Skin of body (tissue), 3 donors: ENCODE measurements at places on chromosomes 11 and 22. TPM values are rescaled to one million over a fixed set of nuclear protein-coding genes. Genes with fewer than 3 reads are reported as not detected.

DNA sequence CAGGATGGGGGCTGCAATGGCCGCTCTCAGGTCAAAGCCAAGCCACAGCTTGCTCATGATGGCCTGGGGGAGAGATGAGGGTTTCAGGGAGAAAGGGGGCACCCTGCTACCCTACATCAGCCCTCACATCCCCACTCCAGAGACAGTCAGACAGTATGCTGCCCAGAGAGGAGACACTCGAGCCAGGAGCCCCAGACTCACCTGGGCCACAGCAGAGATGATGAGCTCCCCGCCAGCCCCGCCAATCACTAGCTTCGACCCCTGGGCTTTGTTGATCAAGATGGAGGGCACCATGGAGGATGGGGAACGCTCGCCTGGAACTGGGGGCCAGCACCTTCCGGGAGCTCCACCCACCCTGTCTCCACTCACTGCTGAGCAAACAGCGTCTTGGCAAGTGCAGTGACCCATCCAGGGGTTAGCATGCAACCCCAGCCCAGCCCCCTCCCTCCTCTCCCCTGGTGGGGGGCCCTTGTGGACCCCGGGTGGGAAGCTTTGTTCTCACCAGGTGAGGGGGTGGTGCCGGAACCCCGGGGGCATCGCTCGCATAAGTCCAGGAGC lies 19.8 kb downstream of the GGT5 start:
- DNase-seq: no peak

- no peak for DNase-seq
Measured at GRCh38 chr11:102614485-102614884, 10.6 kb downstream of the MMP20 start.

GRCh38 chr11:119195680-119196079 lies 10.4 kb downstream of the NHERF4 start:
- no peak for DNase-seq

Gene KRTAP5-7
- total RNA-seq: 0.89 TPM

- no peak for DNase-seq
Measured at GRCh38 chr22:42661985-42662831, 13.0 kb upstream of the CYB5R3 start.

Gene CDC42BPG
- total RNA-seq: 9.7 TPM

Gene C11orf87
- total RNA-seq: 0.69 TPM

- DNase-seq: no peak
Measured at GRCh38 chr11:12865863-12866595, 143.1 kb upstream of the RASSF10 start.

- DNase-seq: no peak
Measured at GRCh38 chr11:110522471-110522870, 92.7 kb downstream of the FDX1 start.

DNA sequence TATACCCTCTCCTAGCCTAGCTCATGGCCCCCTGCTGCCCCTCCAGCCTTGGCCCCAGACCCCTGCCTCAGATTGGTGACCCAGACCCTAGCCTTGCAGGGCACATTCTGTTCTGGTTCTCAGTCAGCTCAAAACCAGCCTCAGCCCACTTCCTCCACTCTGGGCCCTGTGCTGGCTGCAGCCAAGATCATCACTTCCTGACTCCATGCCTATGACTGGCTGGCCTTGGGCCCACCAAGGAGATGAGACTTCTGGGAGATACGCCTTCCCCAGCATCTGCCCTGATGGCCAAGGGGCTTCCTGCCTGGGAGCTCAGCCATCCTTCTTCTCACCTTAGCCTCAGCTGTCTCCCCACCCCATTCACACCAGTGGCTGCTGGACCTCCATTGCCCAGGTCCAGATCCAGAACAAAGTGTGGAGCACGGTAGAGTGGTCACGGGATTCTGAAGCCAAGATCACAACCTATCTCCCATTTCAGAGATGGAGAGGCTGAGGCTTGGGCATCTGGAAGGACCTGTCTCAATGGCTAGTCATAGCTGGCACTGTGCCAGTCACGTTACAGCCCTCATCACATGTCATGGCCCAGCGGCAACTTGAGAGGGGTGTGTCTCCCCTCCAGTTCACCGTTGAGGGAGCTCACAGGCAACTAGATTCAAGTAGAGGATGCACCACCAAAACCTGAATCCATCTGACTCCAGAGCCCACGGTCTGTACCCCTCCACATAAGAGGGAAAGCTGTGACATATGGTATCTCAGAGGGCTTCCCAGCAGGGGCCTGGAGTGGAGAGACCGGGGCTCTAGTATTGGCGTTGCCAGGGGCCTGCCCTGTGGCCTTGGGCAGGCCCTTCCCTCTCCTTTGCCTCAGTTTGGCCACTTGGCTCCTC lies 43.0 kb upstream of the KLHL35 start:
- DNase-seq: no peak

Gene KCNJ1
- total RNA-seq: 0.10 TPM

DNA sequence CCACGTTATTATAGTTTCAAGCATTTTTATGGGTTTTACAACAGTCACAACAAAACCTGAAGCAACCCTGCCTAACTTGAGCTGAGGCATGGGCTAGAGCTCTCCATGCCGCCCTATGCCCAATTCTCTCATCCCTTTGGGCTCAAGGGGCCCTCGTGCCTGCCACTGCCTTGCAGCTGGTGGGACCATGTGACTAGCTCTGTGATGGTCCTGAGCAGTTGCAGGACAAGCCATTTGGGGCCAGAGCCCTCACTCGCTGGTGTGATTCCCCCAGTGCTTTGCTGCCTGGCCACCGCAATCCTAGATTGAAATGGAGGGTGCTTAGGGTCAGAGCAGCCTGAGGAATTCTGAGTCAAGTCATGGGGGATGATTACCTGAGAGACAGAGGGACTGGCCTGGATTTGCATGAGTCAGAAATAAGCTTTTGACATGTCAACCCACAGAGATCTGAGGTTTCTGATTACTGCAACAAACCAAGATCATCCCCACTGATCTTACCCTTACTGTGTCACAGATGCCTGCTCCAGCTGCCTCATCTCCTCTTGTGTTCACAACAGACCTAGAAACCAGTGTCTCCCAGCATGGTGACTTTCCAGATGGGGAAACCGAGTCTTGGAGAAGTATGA lies 323.7 kb downstream of the BRD1 start:
- no peak for DNase-seq

Gene EFCAB6
- 2.1 TPM for total RNA-seq

Gene ELMOD1
- total RNA-seq: 3.9 TPM

DNA sequence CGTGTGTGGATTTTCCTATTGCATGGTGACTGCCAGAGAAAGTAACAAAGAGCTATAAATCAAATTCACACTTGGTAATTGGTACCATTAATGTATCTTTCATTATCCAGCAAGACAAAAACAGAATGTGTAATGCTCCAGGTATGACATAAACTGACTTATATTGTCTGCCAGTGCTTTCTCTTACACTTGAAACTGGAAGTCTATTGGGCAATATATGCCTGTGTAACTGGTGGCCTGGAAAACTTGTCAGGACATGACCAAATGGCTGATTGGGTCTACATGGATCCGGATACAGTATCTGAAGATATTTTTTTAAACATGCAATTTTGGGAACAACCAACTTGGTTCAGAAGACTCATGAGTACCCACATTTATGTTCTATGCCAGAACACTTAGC lies 174.6 kb upstream of the ARHGAP42 start:
- DNase-seq: no peak

Gene ISX
- total RNA-seq: not detected

- no peak for DNase-seq
Measured at GRCh38 chr22:17334059-17334458, 35.2 kb upstream of the CECR2 start.

Gene CHRDL2
- total RNA-seq: 0.30 TPM

Gene ACTN3
- 13.5 TPM for total RNA-seq

GRCh38 chr11:77677138-77677537 lies 39.5 kb upstream of the CLNS1A start:
- DNase-seq: no peak

Gene MMP13
- not detected for total RNA-seq

Gene RRAS2
- total RNA-seq: 29.3 TPM

- DNase-seq: no peak
Measured at GRCh38 chr11:26473216-26474194, 98.6 kb downstream of the MUC15 start.

- no peak for DNase-seq
Measured at GRCh38 chr11:95792200-95792599, 1.9 kb downstream of the CEP57 start.

DNA sequence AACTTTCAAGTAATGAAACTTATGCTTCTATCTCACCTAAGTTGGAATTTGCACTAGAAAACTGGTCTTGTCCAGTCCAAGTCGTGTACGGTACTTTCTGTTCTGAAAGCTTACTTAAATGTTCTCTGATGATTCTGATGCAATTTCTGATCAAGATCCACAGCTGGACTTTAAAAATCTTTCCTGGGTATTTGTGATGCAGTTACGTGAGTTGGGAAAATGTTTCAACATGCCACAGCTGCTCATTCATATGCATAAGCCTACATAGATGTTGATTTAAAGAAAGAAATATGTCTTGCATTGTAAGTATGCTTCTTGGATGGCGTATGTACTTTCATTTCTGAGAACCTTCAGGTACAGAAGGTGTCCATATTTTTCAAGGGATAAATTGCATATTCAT lies 493.7 kb upstream of the CCDC90B start:
- no peak for DNase-seq

DNA sequence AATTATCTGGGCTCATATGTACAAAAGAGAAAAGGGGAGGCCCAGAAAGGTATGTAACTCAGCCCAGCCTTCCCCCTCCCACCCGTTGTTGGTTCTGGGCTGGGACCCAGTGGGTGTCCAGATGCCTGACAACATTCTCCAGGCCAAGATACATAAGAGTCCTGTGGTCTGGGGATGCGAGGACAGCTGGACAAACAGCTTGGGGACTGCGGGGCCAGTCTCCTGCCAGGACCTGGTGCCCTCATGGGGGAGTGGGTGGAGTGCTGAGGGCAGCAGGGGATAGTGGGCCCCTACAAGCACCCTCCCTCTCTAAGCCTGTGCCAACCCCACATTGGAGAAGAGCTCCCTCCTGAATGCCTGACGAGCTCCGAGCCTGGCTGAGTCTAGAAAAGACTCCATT lies 3.5 kb upstream of the SLC22A6 start:
- no peak for DNase-seq

DNA sequence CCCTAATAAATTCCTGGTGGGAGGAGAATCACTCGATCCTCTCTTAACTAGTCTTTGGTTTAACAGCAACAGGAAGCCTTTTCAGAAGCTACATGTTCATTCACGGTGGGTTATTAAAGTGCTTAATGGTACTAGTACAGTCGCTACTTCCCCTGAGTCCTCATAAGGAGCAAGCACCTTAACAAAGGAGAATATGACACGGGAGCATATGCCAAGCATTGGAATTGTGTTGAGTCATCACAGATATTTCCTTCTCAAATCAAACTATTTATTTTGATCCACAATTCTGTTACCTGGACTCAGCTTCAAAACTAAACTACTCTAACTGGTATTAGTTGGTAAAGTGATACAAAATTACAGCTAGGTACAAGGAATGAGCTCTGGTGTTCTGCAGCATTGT lies 177.5 kb upstream of the CTSC start:
- no peak for DNase-seq

DNA sequence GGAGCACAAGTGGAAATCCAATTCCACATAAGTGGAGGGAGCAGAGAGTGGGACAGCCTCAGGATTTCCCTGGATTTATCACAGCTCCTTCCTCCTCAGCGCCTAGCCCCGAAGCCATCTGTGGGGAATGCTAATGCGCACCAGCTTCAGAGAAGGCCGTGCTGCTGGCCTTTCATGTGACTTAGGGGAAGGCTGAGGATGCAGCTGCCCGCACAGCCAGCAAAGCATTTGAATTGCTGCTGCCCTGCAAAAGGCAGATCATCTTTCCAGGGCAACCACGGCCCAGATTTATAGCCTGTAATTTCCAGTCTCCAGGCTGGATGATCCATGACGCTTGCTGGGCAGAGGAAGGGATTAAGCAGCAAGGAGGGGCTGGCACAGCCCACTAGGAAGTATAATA lies 29.9 kb downstream of the SYN3 start:
- DNase-seq: no peak

- no peak for DNase-seq
Measured at GRCh38 chr11:78063440-78064181, at the start of gene THRSP. Gene THRSP, plus strand, starts transcription at chr11:78063861. Its CDS starts 21 bp downstream, at chr11:78063882.

- DNase-seq: no peak
Measured at GRCh38 chr22:49274754-49275380, 552.8 kb downstream of the BRD1 start.

GRCh38 chr11:47271328-47271727 lies 1.4 kb downstream of the MADD start:
- DNase-seq: no peak

GRCh38 chr11:57364851-57365660 lies 15.9 kb downstream of the PRG3 start:
- no peak for DNase-seq

Gene RAB30
- total RNA-seq: 22.4 TPM

DNA sequence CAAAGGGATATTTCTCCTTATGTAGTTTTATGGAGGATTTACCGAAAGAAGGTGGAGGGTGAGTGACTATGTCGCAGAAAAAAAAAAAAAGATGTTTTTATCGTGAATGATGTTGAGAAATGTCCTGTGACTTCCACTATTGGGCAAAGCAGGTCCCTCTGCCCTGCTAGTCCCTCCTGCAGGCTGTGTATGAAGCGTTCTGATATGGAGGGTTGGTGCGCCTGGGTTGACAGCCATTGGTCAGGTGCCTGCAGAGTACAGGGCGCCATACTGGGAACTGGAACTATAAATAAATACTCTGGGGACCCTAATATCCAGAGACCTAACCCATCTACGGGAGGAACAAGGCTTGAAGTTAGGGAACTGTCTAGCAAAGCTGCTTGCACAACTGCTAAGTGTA lies 1.5 kb downstream of the IL17RA start:
- DNase-seq: no peak

Gene CTSC
- 111 TPM for total RNA-seq

DNA sequence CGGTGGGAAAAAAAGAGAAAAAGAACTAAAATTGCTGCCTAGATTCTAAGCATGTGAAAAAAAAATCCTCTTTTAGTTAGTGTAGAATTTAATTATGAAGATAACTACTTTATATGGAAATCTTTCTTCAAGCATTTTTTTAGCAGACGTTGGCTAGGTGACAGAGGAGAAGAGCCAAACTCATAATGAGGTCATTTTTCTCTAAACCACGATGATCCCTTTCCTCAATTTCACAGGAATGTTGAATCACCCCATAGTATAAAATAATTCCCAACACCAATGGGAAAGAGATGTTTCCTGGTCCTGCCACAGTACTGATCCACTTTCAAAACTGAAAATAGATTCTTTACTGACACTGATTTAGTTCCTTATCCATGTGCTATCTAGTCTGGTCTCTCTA lies 319.8 kb downstream of the DLG2 start:
- DNase-seq: no peak

DNA sequence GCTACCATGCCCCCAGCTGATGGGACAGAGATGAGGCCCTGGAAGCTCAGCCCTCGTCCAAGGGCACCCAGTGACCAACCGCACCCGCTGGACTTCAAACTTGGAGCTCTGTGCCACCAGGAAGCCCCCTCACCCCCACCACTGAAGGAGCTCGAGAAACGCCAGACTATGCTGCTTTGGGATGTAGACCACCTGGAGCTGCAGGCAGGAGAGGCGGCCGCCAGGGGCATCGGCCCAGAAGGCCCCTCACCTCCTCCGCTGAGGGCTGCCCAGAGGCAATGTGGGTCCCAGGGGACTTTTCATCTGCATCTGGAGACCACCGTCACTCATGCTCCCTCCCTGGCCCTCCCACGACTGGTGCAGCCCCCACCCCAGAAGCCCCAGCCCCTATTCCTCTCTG lies 28.3 kb downstream of the CDKN1C start:
- no peak for DNase-seq
